Placental epithelial cell (primary cell): ENCODE measurements at places on chromosomes 16 and 17. TPM values are rescaled to one million over a fixed set of nuclear protein-coding genes. Genes with fewer than 3 reads are reported as not detected.

Gene GAST
- not detected in 2 replicates for total RNA-seq

Gene ETV4
- 0.39 and 2.6 TPM in 2 replicates for total RNA-seq

Gene CALCOCO2
- total RNA-seq: 41.6 and 53.0 TPM in 2 replicates

Gene DRC3
- 2.6 and 5.1 TPM in 2 replicates for total RNA-seq

Gene CCDC154
- 0.33 and 0.39 TPM in 2 replicates for total RNA-seq

Gene ICAM2
- not detected in 2 replicates for total RNA-seq

Gene CASKIN1
- under 0.01 TPM in 1 of 2 replicates, not detected in the other for total RNA-seq

Gene MT1E
- total RNA-seq: 52.9 and 91.5 TPM in 2 replicates

Gene TBC1D3H
- not detected in 2 replicates for total RNA-seq

Gene HBA1
- not detected in 2 replicates for total RNA-seq

Gene PRSS22
- 3.9 and 4.7 TPM in 2 replicates for total RNA-seq

Gene SLC6A2
- under 0.01 TPM in 1 of 2 replicates, not detected in the other for total RNA-seq

Gene C16orf86
- total RNA-seq: 3.9 and 4.7 TPM in 2 replicates

Gene KRT24
- total RNA-seq: 573 and 600 TPM in 2 replicates

Gene PDF
- 5.9 and 11.3 TPM in 2 replicates for total RNA-seq
